Glutamatergic neuron (in vitro differentiated cells): ENCODE measurements at places on chromosomes 6 and 20.

- DNase-seq, result no peak
Measured at GRCh38 chr6:159061805-159062563, 17.2 kb upstream of the TAGAP start.

DNA sequence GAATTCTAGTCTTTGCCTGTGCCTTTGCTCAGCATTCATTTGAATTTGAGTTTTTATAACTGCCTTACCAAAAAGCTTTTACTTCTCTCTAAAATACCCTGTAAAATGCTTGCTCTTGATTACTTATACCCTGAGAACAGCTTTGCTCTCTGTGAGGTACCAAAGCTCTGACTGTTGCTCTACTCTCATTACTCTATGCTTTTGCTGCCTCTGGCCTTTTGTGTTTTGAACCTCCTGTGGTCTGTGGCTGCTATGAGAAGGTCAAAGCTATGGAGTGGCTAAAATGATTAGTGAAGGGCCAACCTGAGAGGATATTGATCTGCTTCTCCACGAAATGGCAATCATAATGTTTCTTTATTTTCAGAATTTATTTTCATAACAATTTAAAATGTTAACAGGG is 375.6 kb upstream of the IMPG1 start:
- DNase-seq, result no peak

GRCh38 chr20:45538209-45538799 is 978 bp downstream of the WFDC6 start:
- no peak for DNase-seq

DNA sequence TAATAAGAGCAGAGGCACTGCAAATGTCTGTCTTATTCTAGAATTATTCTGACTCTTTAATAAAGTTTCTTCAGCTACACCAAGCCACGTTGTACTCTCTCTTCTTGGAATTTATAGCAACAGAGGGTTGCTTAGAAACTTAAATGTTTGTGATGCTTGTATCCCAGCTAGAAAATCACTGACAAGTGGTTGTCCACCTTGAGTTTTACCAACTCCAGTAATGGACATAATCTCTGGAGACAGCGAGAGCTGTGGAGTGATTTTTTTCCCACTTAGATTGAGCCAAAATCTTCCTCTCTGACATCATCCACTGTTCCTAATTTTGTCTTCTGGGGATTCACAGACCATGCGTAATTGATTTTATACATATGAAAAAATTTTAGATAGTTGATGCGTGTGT is 8.0 kb downstream of the ECT2L start:
- DNase-seq, result no peak

DNA sequence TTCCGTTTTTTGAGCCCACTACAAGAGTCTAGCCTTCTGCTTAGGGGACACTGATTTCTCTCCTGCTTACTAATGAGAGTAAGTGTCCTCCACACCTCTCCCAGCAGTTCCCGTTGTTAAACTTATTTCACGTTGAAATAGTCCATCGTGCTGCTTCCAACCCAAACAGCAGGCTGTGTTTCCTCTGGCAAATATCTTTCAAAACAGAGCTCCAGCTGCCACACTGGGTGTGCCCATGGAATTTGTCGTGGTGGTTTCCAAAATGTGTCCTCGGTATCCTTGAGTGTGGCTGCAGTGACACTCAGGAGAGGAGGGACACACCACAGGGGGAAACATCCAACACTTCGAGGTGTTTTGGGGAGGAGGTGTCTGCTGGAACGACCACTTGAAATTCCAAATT is 176.5 kb upstream of the RALGAPA2 start:
- no peak for DNase-seq

DNA sequence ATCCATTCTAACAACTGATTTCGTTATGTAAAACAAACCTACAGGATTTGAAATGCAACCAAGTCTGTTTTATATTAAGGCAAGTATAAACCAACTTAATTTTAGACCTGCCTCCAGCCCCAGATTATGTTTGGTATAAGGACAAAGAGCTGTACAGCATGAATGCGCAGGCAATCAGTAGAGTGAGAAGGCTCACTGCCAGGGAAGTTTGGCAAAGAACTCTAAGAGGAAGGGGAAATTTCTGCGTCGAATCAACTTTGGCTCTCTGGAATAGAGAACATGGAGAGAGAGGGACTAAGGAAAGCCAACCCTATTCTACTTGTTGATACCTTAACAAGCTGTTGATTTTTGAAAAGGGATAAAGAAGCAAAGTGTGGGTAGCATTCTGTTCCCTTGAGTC is 96.9 kb upstream of the FOXO3 start:
- no peak for DNase-seq

GRCh38 chr6:30974490-30975252 is 8.8 kb upstream of the MUC21 start:
- no peak for DNase-seq

GRCh38 chr20:62598761-62599194 is 43.5 kb upstream of the SLCO4A1 start:
- no peak for DNase-seq

DNA sequence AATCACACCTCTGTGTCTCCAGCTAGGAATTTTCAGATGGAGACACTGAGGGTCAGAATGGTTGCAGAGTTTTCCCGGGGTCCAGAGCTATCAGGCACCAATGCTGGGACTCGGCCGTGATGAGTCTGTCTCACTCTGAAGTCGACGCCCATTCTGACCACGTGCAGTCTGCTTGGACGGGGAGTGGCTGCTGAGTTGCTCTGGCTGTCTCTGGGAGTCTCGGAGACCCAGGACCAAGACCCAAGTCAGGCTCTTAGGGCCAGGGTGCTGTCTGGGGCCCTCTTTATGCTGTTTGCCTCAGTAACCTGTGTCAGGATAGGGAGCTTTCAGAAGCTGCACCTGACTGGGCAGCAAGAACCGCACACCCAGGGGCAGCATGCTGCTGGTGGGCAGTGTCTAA is 4.6 kb downstream of the IP6K3 start:
- no peak for DNase-seq

- no peak for DNase-seq
Measured at GRCh38 chr6:1726341-1726768, 116.6 kb downstream of the FOXC1 start.

DNA sequence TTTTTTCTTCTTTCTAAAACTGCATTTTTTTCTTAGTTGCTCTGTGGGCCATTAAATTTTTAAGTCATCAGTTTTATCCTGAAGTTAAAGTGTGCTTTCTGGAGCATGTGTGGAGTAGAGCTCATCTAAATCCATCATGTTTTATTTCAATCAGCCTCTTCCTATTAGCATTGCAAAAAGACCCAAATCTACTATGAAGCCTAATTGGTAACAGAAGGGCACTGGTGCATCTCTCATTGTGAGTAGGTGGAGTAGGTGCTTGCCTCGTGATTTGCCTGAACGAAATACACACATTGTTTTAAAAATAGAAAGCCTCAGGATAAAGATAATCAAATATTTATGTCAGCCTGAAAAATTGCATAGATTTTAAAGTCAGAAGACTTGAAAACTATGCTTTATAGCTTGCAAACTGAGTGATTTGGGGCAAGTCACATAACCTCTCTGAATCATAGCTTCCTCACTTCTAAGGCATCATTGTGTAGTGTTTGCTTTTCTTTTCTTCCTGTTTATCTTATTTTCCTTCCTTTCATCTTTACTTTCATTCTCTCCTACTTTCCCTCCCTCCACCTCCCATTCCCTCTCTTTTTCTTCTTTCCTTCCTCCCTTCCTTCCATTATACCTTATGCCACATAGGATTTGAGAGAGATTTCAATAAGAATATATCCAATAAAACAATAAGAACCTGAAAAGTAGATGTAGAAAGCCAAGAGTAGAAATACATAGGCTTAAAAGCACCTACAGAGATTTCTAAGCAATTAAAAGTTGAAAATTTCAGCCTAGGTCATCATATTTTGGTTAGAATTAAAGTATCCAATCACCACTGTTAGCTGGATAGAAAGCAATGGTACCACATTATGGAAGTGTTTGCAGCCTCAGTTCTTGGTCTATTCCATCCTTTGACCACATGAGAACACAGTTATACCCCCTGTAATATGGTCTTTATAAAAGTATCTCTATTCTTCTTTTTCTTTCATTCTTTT is 49.6 kb upstream of the RNF146 start:
- DNase-seq, result no peak

GRCh38 chr20:1388741-1389483 is 3.9 kb downstream of the FKBP1A start:
- DNase-seq, result peak; percentile 29

DNA sequence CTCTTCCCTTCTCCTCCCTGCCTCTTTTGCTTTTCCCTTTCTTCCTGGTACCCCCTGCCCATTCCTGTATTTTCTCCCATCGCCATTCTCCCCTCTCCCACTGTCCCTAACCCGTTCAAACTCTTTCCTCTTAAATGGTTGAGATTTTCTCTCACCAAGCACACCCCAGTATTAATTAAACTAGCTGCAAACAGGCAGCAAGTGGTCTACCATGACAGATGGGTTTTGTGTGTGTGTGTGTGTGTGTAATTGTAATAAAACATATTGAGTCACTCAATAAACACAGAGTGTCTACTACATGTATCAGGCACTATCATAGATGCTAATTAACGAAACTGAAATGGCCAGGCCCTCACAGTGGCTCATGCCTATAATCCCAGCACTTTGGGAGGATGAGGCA is 6.7 kb downstream of the RAET1E start:
- DNase-seq, result no peak

- DNase-seq, result no peak
Measured at GRCh38 chr20:4183361-4183760, 168.0 kb upstream of the RNF24 start.

DNA sequence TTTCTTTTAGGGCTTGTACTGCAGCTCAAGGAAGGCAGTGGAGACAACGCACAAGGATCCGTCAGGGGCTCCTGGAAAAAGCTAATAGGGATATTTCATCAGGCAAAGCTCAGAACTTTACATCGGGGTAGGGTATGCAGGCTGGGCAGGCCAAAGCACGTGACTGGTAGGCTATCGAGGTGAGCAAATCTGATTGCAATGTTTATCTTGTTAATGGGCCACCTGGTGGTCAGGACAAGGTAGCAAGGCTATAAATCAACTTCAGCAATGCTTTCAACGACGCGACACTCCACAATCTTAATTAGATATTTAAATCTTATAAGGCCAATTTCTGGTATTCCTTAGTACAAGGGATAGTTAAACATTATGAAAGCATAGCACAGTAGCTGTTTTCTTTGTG is 1302.8 kb upstream of the EYS start:
- no peak for DNase-seq
